CD4-positive, alpha-beta T cell treated with Interferon alpha-2 for 1 hour (primary cell): ENCODE measurements at places on chromosomes 2 and 18.
A peak's percentile ranks its signal among the peaks of the same experiment; 100 is the strongest.

DNA sequence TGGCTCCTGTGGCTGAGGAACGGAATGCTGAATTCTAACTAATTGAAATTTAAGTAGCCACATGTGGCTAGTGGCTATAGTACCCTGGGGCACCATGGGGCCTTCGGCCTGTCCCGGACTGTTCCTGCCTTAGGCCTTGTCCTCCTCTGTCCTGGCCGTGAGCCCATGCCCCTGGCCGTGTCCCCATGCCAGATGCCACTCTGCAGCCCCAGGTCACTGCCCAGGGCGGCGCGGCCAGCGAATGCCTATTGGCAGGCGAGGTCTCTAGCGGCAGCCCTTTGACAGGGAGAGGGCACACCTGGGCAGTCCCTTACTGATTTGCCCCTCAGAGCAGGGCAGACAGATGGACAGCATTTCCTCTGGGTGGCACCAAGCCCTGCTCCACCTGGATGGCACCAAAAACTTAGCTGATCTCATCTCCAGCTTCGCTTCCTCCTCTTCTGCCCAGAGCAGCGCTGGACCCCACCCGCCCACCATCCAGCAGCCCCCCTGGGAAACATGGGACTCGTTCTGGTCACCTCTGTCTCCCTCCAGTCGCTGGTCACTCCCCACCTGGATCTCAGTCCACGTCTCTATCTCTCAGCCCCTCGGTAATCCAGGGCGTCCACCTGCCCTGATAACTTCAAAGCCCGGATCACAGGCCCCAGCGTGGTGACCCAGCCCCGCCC, 1.1 kb upstream of the DGKD start:
- no peak for DNase-seq

DNA sequence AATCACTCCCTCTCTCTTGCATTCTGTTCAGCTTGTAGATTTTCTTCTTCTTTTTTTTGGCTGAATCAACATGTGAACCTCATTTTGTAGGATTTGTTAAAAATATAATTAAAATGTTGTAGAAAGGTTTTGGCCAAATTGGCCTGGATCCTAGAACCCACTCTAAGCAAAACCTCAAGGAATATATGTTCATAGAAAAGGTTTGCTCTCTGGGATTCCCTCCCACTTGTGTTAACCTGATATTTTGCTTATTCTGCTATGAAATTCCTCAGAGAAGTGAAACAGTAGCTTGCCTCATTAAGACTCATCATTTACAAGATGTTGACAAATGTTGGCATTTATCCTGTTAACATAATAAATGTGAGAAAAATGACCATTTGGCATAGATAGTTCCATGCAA, 456.7 kb downstream of the TMEM182 start:
- DNase-seq = no peak

DNA sequence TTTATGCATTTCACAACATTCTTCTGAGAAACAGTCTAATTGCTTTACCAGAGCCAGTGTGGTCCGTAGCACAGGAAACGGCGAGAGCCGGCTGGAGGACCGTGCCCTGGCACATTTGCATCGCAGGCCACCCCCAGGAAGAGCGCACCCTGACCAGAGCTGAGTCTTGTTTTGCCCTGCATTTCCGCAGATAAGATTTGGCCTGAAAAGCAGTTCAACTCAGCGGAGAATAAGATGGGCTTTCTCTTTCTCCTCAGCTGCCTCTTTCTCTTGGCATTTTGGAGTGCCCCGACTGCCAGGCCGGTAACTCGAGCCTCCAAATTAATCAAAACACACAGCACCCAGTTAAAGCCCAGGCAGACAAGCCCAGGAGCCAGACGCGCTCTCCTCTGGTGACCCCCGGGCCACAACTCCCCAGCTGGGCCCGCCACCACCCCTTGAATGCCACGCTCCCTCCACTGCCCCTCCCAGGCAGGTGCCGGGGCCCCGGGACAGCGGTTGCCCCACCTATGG, 464 bp downstream of the COL4A4 start:
- no peak for DNase-seq

DNA sequence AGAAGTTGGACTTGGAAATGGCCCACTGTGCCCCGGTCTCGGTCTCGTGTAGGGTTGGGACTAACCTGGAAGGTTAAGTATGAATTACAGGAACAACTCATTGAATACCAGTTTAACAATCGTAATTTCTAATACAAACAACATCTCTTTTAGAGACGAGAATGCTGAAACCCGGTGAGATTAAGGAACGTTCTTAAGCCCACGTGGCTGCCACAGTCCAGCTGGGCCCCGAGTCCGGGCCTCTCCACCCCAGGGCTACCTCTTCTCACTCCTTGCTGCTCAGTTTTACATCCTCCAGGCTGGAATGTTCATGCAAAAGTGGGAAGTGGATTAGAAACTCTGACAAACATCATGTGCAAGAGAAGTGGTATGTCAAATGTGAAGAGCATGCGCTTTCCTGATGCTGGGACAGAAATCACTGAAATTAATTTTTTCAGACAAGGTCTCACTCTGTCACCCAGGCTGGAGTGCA, 29.4 kb downstream of the NGEF start:
- DNase-seq = no peak

DNA sequence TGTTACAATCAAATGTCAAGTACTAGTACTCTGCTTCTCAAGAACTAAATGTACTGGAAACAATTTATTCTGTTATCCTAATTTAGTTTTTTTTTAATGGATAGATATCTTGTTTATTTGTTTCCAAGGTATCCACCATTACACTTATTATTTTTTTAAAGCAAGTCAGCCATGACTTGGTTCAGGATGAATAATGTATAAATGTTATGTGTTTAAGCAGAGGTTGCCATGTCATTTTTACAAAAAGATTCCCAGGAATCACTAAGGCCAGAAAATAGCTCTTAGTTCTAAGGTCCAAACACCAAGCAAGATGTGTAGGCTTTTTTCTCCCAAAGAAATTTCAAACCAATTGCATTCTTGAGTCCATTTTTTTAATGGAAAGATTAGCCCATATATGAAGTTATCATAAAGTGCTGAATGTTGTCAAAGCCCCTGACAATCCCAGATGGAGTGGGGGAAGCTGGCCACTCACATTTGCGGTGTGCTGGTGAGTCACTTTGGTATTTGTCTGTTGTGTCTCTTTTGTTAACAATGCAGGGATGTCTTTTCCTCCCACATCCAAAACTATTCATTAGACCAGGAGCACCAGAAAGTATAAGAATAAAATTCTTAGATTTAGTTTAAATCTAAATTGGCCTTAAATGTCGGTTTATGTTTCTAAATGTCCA, 158.9 kb downstream of the COL6A3 start:
- no peak for DNase-seq

- DNase-seq = no peak
Measured at GRCh38 chr2:71006323-71006722, 11.7 kb upstream of the TEX261 start.

DNA sequence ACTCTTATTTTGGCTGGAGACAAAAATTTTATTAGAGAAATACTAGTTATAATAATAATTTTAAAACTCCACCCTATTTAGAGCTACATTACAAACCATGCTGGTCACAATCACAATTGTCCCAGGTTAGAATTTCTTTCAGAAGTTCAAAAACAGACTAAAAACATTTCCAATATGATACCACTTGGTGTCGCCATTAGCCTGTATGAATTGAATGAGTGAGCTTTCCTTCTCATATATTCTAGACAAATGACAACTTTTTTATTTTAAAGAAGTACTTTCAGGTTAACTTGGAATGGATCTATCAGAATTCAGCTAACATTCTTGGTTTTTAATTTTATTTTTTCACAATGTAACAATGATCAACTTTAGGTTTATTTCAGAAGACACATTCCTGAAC, 48.0 kb downstream of the SERPINB8 start:
- DNase-seq = no peak

DNA sequence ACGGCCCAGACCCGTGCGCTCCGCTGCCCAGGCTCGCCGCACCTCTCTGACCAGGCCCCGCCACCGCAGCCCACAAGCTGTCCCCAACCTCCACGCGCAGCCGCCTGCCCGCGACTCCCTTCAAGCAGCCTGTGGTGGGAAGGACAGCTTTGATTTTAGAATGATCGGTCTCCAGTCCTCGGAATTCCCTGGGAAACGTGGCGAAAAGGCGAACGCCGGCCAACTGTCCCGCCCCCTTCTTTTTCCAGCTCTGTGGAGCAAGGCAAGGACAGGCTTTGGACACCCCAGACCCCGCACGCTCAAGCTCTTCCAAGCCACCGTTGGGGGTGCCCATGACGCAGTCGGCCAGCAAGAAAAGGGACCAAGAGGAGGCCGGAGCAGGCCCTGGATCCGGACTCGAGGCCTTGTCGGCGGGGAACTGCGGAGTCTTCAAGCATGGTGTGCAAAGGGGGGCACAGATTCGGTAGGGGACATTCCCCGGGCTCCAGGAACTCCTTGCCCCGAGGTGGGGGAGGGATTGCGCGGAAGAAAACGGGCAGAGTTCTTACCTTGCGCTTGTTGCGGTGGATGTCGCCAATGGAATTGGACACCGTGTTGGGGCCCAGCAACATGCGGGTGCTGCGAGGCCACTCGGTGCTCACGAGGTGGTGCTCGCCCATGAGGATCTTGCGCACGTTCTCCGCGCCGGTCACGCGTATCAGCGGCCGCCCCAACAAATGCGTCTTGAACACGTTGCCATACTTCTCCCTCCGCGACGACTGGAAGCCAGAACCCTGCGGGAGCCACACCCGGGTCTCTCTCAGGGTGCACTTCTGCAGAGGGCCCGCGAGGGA, 4.0 kb downstream of the CYP26B1 start:
- DNase-seq = no peak

DNA sequence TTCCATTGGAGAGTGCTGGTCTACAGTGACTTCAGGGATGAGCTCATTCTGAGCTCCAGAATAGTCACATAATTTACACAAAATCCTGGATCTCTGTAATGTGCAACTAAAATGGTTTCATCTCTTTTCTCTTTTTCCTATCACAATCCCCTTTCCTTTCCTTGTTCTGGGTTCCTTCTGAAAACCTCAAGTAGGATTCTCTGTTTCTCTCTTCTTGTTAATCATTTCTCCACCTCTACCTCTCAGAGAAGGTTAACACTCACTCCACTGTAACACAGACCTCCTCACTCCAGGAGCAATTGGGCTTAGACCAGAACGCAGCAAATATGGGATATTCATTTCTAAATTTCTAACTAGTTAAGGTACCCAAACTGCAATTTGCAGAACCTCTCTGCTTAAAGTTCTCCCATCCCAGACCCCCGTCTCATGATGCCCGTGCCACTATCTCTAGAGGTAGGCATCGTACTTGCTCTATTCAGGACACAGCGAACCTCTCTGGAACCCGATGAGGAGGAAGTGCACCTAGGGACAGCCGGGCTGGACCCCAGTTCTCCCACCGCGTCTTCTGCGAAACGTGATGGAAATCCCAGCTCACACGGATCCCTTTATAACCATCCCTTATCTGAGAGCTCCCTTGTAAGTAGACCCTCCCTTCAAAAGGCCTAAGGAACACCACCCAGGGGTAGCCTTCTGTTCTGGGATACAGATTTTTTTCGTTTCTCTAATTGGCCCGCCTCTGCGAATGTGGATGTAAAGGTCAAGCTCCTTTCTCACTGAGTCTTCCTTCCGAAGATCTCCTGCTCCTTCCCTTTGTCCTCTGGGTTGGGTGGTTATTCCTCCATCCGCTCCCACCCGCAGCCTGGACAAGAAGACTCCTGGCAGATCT, 1.3 kb downstream of the FOXI3 start:
- DNase-seq = no peak

- DNase-seq = no peak
Measured at GRCh38 chr2:157764386-157764785, 111.7 kb downstream of the ACVR1 start.

- no peak for DNase-seq
Measured at GRCh38 chr2:208370881-208371633, 35.5 kb upstream of the PTH2R start.

DNA sequence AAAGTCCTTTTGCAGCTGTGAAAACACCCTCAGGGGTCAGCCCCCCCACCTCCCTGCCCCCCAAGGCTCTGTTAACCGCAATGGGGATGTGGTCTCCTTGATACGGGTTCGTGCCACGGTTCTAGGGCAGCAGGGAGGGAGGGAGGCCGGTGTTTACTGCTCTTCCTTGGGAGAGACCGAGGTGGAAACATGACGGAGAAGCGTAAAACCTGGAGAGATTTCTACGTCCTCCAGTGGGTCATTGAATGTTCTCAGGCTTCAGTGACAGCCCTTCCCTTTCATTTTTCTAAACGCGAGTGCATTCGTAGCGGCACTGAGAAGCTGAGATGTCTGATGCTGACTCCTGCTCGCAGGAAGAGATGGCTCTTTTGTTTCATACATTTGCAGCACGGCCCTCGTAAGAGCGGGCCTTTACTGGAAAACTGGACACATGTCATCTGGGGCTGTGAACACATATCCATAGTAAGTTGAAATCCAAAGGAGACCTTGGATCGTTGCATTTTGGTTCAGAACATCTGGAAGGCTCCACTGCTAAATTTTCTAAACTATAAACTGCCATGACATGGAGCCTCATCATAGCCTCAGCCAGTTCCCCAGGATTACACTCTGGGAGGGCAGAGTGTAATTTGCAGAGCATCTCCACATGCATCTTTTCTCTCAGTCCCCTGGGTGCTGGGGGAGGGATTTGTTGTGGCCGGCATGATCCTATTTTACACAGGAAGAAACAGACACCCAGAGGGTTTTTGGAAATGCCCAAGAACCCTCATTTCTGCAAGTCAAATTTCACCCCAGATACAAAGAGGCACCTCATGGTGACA, 40.6 kb upstream of the HDAC4 start:
- DNase-seq = no peak

DNA sequence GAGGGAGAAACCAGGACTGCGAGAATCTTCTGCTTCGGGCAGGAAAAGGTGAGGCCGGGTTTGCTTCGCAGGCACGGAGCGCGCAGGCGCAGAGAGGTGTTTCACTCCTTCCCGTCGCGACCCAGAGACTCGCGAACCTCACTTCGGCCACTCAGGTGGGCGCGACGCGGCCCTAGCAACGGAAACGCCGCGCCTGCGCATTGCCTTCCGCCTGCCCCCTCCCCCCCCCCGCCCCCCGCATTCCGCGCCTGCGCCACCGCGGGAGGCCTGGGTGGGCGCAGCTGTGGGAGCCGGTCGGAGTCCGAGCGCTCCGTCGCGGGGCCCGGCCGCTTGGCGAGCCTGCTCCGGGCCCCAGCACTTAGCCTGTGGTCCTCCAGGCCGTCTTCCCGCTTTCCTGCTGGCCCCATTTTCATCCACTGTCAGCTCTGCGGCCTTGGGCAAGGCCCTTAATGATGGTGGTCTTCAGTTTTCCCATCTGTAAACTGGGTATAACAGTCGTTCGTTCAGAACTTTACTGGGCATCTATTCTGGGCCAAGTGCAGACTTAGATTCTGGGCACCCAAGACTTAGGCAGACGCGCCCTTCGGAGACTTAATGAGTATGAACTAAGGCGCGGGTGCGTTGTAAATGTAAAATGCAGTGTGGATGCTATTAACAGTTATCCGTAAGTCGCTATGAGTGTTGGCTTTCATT, 62.1 kb upstream of the ACKR3 start:
- DNase-seq = peak; percentile 65

DNA sequence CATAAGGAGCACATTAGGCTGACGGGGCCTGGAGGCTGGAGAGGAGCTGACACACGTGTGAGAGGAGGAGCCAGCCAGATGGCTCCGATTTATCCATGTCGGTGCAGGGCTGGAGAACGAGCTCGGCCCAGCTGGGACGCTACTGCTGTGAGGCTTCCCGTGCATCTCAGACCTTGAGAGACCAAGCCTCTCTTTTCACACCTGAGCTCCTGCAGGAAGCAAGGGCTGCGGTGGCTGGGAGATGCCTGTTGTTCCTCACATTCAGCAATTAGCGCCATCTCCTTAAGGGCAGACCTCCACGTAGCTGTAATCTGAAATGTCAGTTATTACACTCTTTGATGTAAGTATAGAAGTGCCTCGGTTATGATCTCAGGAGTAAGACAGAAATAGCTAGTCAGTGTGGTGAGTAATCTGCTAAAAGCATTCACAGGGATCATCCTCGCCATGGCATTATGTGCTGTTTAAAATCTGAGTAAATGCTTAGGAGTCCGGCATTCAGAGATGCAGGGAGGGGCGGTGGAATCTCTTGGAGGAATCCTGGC, 107.9 kb downstream of the PRKCE start:
- DNase-seq = no peak
